ENCODE measurements at places on chromosomes 12 and 14.

- DNase-seq, result no peak
Observed at GRCh38 chr14:76293923-76294322, 82.0 kb upstream of the ESRRB start.

DNA sequence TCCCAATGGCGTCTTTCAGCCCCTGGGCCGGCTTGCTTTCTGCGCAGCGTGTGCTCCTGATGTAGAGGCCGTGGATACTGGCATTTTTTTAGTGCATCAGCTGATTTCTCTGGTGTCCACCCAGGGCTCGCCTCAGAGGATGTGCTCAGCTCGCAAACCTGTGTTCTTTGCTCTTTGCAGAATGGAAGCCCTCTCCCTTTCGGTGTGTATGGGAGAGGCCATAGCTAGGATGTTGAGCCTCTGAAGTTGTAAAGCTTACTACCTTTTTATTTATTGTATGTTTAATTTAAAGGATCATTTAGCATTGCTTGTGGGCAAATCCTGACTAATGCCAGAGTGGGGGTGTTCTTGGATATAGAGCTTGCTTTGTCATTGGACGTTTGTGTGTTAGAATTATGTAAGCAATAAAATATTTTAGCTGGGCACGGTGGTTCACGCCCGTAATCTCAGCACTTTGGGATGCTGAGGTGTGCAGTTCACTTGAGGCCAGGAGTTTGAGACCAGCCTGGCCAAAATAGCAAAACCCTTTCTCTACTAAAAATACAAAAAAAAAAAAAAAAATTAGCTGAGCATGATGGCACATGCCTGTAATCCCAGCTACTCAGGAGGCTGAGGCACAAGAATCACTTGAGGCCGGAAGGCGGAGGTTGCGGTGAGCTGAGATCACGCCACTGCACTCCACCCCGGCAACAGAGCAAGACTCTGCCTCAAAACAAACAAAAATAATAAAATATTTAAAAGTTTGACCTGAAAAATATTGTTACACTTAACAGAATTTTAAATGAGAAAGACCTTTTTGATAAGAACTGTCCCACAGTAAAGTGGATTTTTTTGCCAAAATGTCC, 52.6 kb upstream of the MMP17 start:
- no peak for DNase-seq

DNA sequence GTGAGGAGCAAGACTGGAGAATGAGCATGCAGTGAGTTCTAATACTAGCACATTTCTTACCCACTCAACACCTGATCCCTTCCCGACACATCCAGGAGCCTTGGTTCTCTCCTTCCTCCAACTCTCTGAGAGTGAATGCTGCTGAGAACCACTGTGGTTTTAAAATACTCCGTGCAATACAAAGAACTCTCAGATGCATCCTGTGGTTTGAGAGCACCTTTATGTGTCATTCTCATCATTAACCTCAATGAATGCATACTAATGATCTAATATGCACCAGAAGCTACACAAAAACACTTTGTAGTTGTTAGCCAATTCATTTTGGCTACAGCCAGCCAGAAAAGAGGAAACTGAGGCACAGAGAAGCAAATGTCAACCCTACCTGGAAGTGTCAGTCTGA, 87.6 kb downstream of the GALNT8 start:
- no peak for DNase-seq

DNA sequence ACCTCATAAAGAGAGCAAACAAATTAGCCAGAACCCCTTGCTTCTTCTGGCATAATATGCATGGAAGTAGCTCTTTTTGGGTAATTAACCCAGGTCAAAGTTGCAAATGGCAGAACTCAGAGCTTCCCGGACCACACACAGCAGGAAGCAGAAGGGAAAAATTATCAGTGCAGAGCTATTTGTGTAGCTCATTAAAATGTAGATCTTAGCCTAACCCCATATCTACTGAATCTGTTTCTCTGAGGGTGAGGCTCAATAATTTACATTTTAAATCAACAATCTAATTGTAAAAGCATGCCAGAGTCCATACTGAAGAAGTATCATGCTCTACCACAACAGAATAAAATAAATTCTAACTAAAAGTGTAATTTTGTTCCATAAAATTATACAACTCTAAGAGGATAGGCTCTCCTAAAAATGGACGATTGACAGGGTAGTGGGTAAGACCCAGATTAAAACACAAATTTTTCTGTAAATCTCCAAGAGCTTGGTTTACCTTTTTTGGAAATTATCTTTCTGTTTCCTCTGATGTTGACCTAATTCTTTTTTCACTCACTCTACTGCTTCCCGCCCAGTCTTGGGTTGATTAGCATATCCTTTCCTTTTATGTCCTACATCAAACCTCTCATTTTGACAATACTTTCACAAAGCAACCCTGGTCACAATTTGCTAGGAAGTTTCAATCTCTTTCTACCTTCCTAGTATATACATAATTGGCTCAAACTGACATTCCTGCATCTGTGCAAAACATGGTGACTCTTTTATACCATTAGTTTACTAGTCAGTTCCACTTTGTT, 213.3 kb upstream of the SLC16A7 start:
- DNase-seq, result no peak

GRCh38 chr14:28608851-28609828, 157.4 kb upstream of the FOXG1 start:
- peak; percentile 4 for DNase-seq

DNA sequence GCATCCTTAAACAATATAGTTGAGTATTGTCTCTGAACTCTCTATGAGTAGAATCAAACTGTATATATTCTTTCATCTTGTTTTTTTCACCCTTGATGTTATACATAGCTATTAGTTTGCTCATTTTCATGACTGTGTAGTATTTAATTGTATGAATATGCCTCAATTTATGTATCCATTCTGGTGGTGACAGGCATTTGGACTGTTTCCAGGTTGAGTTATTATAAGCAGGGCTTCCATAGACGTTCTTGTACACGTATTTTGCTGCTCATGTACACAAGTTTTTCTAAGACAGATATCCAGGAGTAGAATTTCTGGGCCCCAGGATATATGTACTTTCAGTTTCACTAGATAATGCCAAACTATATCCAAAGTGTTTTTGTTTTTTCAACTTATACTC, 211.4 kb downstream of the NTF3 start:
- DNase-seq, result no peak

GRCh38 chr14:92846162-92846897, 52.2 kb downstream of the GOLGA5 start:
- peak; percentile 27 for DNase-seq

GRCh38 chr14:26870722-26871617, 273.1 kb upstream of the NOVA1 start:
- DNase-seq, result no peak

- no peak for DNase-seq
Observed at GRCh38 chr12:76318773-76319594, 29.2 kb downstream of the BBS10 start.

GRCh38 chr12:123094349-123095077, 56.4 kb downstream of the PITPNM2 start:
- DNase-seq, result no peak

- no peak for DNase-seq
Observed at GRCh38 chr12:29314416-29314815, 66.6 kb downstream of the ERGIC2 start.

DNA sequence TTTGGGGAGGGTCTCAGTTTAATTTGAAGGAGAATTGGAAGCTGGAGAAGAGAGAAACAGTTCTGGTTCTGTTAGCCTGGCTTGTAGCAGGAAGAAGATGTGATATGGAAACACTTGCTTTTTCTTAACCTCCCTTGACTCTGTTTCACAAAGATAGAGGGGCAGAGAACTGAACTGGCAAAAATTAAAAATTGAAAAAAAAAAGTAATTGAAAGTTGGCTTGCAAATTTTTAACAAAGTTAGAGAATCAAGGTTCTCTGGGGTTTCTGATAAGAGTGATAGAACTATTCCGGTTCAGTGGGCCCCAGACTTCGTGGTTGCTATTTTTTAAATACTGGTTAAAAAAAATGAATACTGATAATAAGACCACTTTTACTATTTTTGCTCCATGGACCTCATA, 2.8 kb downstream of the CRADD start:
- DNase-seq, result no peak

DNA sequence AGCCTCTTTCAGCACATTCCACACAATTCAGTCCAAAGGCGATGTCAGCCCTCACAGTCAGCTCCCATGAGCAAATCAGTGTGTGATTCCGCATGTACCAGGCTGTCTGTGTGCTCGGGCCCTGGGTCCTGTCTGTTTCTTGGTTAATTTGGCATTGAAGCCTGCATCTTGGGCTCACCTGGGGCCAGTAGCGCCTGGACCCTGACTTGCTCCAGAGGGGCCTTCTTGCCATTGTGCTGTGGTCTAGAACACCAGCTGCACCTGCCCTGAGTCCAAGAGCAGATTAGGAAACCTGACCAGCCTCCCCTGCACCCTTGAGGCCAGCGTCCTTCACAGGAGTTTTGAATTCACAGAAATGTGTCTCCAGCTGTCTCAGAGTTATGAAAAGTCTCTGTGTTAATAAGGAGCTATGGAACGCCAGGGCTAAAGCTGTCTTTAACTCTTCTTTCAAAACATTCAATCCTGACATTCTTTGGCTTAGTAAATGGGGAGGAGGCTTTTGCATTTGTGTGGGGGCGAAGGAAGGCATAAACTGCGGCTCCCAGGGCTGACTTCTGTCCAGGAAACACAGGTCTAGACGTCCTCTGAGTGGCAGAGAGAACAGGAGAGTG, 102.2 kb downstream of the ARF6 start:
- no peak for DNase-seq

- no peak for DNase-seq
Observed at GRCh38 chr12:7005311-7005710, 13.0 kb downstream of the LPCAT3 start.

DNA sequence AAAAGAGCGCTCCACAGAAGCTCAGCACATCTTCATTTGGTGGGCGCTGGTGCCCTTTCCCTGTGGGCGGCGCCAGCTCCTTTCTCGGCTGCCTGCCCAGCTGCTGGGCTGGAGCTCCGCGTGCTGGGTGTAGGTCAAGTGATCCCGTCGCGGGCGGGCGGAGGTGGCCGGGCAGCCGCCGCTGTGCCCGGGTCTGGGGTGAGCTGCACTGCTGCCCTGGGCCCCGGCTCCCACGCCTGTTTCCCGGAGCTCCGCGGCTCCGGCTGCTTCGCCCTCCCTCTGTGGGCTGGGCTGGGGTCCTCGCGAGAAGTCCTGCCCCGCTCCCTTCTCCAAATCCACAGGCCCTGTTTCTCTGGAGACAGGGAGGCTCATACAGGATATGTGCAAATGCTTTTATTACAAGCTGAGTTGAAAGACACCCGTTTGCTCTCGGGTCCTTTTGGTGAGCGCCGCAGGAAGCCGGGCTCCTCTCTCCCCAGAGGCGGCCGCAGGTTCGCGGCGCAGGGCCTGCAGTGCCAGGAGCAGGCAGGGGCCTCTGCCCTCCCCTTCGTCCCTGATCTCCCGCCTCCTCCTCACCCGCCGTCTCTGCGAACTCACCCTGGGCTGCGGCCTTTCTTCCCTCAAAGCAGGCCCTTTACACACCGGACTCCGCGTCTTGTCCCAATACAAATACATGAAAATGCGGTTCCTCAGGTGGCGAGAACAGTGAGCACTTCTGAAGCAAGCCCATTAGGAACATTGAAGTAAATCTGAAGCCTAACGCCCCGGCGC, 67.8 kb upstream of the CAPRIN2 start:
- DNase-seq, result peak; percentile 25

- DNase-seq, result no peak
Observed at GRCh38 chr14:104284107-104284592, 145.8 kb downstream of the KIF26A start.

- DNase-seq, result no peak
Observed at GRCh38 chr14:73287071-73287470, 49.8 kb downstream of the PAPLN start.

DNA sequence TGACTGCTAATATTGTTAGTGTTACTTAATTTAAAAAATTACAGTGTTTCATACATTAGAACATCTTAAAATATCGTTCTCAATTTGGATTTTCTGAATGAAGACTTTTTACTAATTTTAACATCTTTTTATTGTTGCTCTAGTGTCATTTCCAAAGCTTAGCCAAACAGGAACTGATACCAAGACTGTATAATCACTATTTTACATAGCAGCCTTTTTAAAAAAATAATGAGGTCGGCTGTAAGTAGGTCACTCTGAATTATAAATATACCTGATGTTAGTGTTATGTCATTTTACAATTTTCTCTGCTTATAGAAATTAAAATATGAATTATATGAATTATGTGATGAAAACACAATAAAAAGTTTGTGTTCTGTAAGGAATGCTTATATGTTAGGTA, 321.5 kb downstream of the TMEM117 start:
- no peak for DNase-seq

DNA sequence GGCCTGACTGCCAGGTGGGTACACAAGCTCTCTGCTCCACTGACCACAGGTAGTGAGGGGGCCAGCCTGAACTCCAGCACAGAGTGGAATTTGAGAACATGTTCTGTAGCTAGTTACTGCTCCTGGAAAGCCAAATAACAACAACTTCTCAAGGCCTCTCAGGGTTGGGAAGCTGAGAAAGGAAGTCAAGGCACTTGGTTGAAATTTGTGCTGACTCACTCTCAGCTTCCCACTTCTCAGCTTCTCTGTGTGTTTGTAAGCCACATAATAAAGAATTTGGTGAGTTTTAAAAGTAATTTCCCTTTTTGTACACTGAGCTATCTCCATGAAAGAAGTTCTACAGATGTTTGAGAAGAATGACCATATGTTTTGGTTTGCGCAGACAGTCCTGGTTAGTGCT, 234.9 kb downstream of the KTN1 start:
- DNase-seq, result no peak

DNA sequence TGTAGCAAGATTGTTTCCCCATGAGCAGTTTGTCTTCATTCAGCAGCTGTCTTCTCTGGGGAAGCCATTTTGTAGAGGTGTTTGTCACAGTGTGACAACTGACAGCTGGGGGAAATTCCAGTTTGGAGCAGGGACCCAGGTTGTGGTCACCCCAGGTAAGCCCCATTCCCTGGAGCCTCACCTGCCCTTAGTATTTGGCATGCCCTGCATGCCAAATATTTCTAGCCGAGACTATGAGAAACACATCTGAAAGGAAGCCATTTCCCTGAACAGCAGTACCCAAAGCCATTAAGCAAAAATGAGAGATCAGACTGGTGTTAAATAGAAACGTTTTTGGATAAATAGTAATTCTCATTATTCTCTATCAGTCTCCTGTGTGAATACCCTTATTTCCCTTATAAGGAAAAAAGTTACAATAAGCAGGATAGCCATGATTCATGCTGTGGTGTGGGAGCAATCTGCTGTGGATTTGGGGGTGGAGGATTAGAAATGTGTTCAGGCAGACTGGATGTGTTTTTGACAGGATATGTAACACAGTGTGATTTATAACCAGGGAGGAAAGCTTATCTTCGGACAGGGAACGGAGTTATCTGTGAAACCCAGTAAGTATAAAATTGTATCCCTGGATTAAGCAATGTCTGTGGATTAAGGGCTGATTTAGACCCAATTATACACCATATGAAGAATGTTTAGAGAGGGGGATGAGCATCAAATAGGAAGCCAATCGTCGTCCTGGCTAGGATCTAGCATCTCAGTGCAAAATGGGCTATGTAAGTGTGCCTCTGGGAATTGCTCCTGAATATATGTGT, 68.9 kb downstream of the DAD1 start:
- DNase-seq, result no peak

DNA sequence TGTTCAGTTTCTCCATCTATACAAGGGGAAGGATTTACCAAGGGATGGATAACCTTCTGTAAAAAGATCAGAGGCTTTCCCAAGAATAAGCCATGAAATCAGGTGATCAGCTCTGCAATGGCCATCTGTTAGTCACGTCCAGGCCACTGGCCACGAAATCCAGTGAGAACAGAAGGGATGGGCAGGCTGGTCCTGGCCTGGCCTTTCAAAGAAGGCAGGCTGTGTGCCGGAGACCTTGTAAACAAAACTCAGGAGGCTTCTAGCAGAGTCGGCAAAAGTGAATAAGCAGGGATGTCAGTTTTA, 68.5 kb downstream of the RNF34 start:
- no peak for DNase-seq

- no peak for DNase-seq
Observed at GRCh38 chr12:50047693-50048250, 9.6 kb upstream of the ASIC1 start.

Measured in stimulated activated CD8-positive, alpha-beta memory T cell treated with anti-CD3 and anti-CD28 coated beads, Interleukin-15, amount 100 ng/mL, for 48 hours (primary cell).